ENCODE measurements at places on chromosomes 2 and 18.

DNA sequence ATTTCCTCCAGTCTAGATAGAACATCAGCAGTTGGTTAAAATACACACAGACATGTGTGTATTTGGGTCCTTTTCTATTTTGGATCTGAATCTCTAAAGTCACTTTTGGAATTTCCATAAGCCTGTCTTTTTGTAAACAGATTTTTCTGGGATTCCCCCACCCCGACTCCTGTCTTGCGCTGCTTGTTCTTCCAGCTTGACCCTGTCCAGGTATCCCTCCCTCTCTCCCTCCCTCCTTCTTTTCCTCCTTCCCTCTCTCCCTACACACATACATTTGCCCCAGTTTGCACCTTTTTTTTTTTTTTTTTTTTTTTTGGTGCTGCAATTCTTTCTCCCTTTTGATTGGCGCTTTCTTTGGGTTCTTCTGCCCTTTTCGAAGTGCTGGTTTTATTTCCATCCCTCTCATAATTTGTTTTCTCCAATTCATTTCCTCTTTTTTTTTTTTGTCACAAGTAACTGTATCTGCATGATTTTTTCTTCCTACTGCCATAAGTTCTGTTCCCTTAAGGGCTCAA lies 114.8 kb upstream of the SERTAD2 start:
- no peak for DNase-seq

GRCh38 chr2:220670511-220670910 lies 901.6 kb downstream of the EPHA4 start:
- no peak for DNase-seq

GRCh38 chr2:201517094-201517493 lies 65.6 kb downstream of the STRADB start:
- DNase-seq, result no peak

DNA sequence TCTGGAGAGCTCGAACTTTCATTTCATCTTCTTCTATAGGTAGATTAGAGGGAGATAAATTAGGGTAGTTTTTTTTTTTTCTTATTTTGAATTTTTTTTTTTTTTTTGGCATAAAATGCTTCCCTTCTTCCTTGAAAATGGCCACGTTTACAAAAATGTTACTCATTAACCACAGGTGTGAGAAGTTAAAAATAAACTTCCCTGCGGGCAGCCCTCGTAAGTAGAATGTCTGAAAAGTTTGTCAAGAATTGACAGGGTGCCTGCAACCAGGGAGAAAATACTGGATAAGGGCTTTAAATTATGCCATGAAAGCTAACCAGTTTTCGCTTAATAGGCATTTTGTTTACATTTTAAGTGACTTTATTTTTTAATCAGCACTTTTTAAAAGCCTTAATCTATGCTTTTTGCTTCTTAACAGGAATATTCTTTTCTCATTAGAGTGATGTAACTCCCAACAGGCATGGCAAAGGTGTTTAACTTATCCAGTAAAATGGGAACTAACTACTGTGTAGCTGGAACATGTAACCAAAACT lies 4.2 kb upstream of the FN1 start:
- DNase-seq, result no peak

- DNase-seq, result no peak
Observed at GRCh38 chr18:76873311-76873710, 51.0 kb downstream of the ZNF236 start.

DNA sequence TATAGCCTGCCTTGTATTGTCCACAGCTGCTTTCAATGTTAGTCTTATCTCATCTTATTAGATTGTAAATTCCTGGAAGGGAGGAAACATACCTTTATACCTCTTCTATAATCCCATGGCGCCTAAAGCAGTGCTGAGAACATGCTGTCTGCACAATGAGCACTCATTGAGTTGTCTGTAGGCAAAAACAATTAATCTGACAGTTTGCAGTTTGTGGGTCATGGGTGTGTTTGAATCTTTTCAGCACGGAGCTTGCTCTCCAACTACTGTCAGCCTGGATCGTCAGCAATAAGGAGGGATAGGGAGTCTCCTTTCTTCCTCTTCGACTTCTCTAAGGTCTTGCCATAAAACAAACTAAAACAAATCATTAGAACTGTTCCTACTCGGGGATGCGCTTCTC lies 26.5 kb upstream of the GREB1L start:
- DNase-seq, result no peak

GRCh38 chr2:120957905-120958304 lies 222.2 kb downstream of the GLI2 start:
- no peak for DNase-seq

GRCh38 chr18:62152844-62153243 lies 34.0 kb downstream of the PIGN start:
- no peak for DNase-seq

GRCh38 chr2:9768388-9768787 lies 74.9 kb upstream of the TAF1B start:
- DNase-seq, result peak; percentile 37

DNA sequence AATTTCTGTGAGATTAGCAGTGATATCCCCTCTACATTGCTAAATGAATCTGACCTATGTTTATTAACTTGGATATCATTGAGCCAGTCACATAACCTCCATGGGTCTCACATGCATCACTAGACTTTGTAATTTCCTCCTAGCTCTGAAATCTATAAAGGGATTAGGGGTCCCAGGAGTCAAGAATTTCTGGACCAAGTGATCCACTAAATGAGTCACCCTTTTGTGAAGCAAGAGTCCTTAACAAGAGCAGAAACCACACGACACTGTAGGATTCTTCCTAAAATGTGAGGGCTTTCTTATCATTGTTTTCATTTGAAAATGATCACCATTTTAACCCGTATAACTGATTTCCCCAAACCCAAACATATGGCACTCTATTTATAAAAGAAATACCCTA lies 90.3 kb downstream of the DHRS9 start:
- DNase-seq, result no peak

DNA sequence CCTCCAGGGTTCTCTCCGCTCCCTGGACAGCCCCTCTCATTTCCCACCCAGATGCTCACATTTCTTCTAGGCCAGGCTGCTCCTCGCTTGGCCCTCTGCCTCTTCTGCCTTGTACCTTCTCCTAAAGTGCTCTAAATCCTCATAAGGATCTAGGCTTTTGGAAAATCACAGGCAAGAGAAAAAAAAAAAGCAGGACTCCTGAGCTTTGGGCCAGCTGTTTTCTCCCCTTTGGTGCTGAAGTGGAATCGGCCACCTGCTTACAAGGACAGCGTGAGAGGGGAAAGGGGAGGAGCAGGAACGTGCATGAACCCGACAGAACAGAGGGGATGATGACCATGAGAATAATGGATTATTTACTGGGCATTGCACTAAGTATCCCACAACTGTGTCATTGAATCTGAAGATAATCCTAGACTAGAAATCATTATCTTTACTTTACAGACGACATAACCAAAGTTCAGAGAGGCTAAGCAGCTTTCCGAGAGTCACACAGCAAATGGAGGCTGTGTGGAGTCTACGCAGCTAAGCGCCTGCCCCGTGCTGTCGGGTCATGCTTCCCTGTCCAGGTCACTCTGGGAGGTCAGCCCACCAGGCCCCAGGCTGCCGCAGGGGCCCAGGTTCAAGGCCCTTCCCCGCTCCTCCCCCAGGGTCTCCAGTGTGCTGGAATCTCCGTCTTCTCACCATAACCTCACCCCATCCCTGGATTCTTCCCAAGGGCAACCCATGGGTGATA lies 141.9 kb downstream of the PXDN start:
- DNase-seq, result no peak

Measured in HEK293T (cell line).